ENCODE measurements at places on chromosomes 6 and 20.
A peak's percentile ranks its signal among the peaks of the same experiment; 100 is the strongest.

DNA sequence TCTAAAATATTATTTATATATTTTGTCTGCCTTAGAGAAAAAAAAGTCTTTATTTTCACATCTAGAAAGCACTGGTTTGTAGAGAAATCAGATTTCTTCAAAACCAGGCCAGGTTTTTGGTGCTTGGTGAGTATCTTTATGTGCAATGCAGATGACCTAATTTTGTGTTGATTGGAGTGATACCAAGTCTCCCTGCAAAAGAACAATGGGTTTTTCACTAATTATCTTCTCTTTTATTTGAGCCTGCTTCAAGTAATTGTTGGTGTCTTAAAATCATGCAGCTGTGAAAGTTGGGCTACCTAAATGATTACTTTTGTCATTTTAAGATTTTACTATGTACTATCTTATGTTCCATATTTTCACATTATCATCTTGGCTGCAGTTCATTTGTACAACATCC, 874.7 kb downstream of the TFAP2A start:
- no peak for DNase-seq

- no peak for DNase-seq
Observed at GRCh38 chr6:125230674-125231073, 71.1 kb downstream of the HDDC2 start.

DNA sequence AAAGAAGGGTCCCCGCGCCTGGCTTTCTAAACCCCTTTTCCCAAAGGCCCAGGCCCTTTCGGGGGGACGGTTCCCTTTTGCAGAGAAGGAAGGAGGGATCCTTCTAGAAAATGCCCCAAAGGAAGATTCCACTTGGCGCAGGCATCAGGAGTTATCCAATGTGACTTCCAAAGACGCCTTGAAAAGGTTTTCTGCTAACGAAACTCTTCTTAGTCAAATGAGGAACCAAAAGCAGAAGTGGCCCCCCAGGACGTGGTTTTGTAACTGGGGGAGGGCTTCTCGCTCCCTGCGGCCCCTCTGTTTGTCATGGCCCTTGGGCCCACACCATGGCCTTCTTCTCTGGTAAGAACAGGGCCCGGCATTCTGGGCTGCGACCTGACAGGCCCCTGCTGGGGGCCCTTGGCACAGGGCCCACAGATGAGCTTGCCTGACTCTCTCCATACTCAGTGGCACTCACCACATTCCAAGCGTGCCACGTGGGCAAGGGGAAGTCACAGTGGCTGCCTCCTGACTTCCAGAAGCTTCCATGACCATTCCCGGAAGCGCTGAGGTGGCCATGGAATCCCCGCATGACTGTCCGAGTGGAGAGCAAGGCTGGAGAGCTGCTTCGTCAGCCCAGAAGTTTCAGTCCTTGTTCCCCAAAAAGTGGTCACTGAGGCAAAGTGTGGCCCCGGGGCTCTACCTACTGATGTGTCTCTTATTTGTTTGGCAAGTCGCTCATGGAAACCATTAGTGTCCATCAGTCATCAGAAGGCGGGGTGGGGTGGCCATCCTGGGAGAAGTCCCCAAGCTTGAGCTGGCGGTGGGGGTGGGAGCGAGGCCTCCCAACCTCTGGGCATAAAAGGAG, 834 bp upstream of the CTSZ start:
- DNase-seq, result no peak

GRCh38 chr6:6395581-6396197, 75.2 kb upstream of the F13A1 start:
- DNase-seq, result no peak

- DNase-seq, result no peak
Observed at GRCh38 chr20:4325548-4326187, 310.3 kb upstream of the RNF24 start.

DNA sequence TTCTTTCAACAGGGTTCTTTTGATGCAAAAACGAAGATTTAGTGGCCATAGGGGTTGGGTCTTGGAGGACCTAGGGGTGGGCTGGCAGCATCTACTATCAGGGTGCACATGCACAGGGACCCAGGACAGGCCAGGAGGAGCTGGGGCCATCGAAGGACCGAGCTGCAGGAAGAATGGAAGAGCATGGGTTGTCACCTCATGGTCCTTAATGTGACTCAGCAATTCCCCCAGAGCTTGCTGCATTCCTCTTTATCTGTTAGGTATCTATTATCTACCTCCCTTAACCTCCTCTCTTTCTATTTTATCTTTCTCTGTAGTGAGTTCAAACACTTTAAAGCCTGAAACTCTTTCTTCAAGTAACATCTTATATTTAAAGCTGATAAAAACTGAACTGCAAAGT, 167.0 kb downstream of the AIG1 start:
- DNase-seq, result no peak

GRCh38 chr20:46767127-46767761, 57.8 kb downstream of the SLC2A10 start:
- peak; percentile 21 for DNase-seq

GRCh38 chr6:44626616-44627015, 239.1 kb downstream of the CDC5L start:
- DNase-seq, result no peak

DNA sequence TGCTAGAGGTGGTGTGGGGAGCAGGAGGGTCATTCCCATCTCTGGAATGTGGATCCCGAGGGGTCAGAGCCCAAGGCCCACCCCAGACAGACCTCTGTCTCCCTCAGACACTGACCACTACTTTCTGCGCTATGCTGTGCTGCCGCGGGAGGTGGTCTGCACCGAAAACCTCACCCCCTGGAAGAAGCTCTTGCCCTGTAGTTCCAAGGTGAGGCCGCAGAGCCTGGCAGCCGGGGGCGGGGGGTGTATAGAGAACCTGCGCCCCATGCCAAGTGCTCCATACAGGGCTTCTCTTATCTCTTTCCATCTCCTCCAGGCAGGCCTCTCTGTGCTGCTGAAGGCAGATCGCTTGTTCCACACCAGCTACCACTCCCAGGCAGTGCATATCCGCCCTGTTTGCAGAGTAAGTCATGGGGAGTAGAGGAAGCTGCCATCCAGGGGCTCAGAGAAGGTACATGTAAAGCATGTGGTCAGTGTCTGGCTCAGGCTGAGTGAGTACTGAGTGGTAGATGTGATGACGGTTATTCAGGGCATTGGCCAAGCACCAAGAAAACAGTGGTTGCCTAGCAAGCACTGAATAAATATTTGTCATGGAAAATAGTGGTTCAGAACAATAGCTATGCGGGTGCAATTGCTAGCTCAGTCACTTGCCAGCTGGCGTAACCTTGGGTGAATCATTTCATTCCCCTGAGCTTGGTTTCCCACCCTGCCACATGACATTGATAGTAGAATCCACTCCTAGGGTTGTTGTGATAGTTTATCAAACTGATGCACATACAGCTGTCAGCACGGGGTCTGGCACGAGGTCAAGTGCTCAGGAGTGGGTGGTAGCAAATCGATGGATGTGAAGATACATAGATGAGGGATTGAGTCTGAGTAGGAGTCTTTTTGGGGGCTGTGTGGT, 3.5 kb downstream of the PIGT start:
- peak; percentile 99 for DNase-seq

- no peak for DNase-seq
Observed at GRCh38 chr6:34654061-34654710, 42.4 kb downstream of the ILRUN start.
